Activated CD8-positive, alpha-beta memory T cell treated with anti-CD3 and anti-CD28 coated beads for 4 hours (primary cell): ENCODE measurements at places on chromosomes 1 and 21.

DNA sequence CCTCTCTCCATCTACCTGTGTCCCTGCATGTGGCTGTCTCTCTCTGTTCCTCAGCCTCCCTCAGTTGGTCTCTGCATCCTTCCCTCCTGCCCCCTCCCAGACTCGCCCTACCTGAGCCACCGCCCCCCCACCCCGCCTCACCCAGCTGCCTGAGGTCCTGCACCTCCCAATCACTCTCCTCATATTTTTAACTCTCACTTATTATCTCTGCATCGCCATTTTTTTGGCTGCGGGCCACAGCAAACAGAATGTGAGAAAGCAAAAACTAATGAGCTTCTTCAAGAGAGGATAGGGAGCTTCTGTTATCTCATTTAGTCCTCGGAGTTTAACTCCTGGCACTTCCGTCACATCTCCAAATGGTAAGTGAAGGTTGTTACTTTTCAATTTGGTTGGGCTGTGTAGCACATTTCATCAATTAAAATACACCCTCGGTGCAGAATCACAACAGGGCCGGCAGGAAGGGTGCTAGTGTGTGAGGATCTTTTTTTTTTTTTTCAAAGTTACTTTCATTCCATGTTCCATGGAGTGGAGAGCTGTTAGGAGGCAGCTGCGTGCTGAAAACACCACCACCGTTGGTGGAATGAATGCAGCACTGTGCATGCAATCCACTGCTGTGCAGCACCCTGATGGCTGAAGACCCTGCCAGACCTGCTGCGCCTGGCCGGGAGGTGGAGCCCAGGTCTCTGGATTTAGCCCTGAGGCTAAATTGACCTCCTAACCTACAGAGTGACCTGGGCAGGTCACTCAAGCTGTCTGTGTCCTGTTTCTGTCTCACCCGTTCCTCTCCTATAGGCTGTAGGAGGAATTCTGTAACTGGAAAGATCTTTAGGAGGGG, 157.2 kb upstream of the NFIA start:
- no peak for DNase-seq

GRCh38 chr1:230356869-230357794, 69.0 kb downstream of the PGBD5 start:
- DNase-seq = no peak

DNA sequence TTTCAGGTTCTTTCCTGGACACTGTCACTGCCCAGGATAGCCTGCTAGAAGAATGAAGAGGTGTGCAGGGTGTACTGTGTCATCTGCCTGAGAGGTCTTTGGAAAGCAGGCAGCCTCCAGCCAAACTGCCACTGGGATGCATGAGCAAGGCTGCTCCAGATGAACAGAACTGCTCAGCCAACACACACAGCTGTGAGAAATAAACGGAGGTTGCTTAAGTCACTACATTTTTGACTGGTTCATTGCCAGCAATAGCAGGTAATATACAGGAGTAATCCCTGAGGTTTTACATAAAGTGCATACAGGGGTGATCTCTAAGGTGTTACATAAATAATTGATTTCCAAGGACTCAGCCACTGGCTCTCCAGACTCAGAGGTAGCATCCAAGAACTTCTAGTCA, 516.9 kb downstream of the BRINP3 start:
- DNase-seq = no peak

DNA sequence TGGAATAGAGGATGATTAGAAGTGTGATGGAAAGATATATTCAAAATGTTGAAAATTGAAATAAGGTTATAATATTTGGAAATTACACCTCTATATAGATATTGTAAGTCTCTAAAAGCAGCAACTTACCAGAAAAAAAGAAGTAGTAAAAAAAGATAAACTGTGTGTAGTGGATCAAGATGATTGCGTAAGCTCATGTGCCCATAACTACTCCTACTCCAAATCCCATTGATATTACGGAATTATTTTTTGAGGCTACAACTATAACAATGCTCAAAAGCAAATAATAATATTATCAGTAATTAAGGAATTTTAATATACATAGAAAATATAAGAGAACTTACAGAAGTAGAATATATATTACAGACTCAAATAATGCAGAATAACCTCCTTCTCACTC, 33.6 kb downstream of the CATSPERE start:
- DNase-seq = no peak

GRCh38 chr1:24540906-24541710, 14.8 kb upstream of the NCMAP start:
- DNase-seq = no peak

DNA sequence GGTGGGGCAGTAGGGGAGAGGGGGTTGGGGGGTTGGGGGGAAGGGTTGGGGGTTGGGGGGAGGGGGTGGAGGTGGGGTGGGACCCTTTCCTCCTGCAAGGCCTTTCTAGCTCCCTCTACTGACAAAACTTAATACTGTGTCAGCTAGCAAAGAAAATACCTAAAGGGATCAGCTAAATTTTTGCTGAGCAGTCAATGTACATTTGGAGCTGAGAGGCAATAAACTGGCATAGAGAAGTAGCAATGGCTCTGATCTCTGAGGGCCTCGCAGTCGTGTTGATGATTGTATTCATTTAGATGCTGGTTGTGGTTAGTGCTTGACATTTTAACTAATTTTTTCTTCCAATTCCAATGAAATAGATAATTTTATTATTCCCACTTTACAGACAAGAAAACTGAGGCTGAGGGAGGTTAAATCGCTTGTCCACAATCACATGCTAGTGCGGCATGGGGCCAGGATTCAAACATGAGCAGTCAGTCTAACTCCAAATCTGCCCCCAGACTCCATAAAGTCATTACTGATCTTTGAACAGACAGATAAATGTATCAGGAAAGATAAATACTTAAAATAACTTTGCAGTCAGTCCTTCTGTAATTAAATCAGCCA, 357.1 kb downstream of the DISC1 start:
- DNase-seq = no peak

DNA sequence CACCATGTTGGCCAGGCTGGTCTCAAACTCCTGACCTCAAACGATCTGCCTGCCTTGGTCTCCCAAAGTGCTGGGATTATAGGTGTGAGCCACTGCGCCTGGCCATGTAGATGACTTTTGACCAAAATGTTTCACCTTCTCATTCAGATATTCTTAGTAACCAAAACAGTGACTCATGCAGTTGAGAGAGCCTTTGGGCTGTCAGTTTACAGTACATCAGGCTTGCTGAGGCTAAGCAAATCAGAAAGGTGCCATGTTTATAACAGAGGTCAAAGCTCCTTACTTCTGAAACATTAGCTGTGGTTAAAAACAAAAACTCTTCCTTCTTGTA, 21.0 kb downstream of the CNIH4 start:
- DNase-seq = no peak

GRCh38 chr1:78322928-78323680, 167.7 kb upstream of the PTGFR start:
- no peak for DNase-seq

DNA sequence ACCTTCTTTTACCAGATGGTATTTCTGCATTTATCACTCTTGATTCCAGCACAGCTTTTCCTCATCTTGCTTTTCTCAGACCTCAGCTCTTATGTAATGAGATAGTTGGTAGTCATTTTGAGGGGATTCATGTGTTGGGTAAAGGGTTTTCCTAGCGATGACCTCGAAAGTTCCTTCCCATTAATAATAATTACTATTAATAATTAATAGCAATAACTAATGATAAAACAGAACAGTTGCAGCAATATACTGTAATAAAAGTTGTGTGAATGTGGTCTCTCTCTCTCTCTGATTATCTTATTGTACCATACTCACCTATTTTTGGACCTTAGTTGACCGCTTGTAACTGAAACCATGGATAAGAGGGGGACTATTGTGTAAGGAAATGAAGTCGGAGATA, 14.2 kb downstream of the CAMTA1 start:
- no peak for DNase-seq

- no peak for DNase-seq
Measured at GRCh38 chr1:172778456-172779455, 119.9 kb downstream of the FASLG start.

GRCh38 chr1:94063379-94063778, 57.6 kb downstream of the ABCA4 start:
- DNase-seq = no peak

DNA sequence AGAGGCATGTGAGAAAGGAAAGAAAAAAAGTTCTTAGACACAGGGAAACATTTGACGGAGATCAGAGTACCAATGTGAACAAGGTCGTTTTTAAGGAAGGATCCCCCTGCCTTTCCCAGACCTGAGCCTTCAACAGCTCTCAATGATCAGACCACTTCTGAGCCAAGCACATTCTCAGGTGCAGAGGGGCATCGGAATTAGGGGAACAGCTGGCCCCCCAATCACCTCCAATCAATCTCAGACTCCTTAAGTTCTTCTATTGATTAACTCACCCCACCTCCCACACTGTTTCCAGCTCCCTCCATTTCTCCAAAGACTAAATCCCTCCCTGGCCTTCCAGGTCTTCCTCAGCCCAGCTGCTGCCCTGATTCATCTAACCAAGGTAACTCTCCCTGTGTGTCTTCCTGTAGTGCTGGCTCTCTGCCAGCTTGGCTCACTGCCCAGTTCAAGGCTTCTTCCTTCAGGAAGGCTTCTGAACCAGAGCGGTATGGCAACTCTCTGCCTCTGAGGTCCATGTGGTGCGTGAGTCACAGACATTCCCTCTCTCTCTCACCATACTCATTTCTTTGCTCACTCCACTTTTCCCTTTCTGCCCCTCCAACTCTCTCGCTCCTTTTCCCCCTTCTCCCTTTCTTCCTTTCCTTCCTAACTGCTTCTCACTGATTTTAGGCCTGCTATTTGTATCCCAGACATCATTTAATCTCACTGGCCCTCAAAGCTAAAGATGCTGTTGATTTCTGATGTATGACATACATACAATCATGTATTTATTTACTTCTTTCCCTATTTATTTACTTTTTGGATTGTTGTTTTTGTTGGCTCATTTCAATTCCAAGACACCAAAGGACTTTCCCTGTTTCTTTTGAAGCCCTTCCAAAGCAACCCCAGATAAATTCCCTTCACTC, 18.1 kb downstream of the CFAP45 start:
- DNase-seq = no peak

- DNase-seq = no peak
Measured at GRCh38 chr1:20684050-20684620, 23.0 kb upstream of the DDOST start.

- peak; percentile 82 for DNase-seq
Measured at GRCh38 chr1:2189459-2190425, 4.8 kb downstream of the FAAP20 start.

DNA sequence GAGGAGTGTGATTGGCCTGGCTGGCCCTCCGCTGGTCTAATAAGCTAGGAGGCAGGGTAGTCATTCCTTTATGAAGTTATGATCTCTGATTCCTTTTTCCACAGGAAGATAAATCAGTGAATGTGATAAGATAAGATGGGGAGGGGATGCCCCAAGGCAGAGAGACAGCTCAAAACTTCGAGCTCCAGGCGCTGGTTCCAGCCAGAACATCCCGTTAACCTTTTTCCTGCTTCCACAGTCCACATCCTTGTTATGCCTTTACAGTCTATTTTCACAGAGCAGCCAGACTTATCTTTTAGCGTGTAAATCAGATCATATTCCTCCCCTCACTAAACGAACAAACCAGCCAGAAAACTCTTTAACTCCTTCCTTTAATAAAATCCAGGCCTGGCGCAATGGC, 38.5 kb upstream of the BMP8B start:
- no peak for DNase-seq

DNA sequence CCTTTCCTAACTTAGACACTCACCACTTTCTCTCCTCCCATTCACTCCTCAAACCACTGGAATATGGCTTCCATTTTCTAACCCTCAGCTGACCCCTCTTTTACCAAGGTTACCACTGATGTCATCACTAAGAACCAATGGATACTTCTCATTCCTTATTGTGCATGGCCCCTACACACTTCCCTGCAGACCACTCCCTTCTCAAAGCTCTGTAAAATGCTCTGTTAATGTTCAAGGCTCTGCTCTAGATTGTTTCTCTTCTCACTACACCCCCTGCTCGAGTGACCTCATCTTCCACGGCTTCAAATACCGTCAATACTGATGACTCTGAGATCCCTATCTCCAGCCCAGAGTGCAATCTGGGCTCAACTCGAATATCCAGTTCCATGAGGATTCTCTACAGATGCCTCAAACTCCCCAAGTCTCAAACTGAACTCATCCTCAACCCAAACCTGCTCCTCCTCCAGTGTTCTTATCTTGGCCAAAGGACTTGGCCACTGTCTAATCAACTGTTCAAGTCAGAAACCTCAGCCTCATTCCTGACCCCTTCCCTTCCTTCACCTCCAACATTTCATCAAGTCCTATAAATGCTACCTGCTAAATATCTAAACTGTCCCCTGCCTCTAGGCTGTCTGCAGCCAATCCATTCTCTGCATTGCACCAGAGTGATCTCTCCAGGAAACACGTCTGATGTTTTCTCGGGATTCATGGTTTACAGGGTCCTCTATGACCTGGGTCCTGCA, 41.3 kb upstream of the BMP8B start:
- no peak for DNase-seq

DNA sequence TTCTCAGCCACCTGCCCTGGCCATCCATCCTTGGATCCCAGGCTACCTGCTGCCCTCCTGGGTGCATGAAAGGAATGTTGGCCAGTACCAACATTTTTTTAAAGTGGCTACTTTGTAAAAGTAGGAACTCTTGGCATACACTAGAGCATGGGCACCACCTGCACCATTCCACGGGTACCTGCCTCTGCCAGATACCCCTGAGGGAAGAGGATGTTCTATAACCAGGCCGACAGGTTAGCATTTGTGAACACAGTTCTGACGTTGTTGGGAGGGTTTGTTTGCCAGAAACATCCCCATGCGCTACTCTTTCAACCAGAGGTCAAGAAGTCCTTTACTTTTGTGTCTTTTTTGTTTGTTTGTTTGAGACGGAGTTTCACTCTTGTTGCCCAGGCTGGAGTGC, 43.0 kb downstream of the EVA1C start:
- no peak for DNase-seq

DNA sequence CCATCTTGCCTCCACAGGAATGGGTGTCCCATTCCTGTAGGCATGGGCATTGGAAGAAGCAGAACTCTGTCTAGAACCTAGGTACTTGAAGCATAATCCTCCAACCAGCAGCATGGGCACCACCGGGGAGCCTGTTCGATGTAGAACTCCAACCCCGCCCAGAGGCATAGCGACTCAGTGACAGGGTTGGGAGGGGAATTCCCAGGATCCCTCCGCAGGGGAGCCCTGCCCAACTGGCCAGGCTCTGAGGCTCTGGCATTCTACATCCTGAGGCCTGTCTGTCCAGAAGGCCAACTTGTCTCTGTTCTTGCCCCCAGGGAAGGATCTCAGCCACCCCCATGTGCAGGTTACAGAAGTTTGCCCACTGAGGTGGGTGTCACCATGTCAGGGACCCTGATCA, 38.2 kb downstream of the CACNA1S start:
- DNase-seq = no peak

GRCh38 chr1:232239998-232240397, 389.9 kb downstream of the SIPA1L2 start:
- no peak for DNase-seq

- DNase-seq = no peak
Measured at GRCh38 chr1:87760155-87760554, 431.5 kb downstream of the LMO4 start.

DNA sequence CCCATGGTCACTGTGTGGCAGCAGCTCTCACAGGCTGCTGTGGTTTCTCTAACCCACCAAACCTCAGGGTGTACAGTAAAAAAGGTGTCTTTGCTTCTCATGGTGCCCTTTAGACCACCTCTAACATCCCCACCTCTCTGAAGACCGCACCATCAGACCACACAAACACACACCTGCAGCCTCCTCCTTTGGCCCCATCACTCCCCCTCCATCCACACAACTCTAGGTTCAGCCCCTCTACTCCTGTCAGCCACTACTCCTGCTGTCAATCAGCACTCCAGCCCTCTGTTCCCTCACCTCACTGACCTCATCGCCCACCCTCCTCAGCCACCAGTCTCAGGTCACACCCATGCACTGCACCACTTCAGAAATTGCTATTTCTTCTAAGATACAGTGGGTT, 7.5 kb downstream of the ZNF692 start:
- DNase-seq = no peak
